ENCODE measurements at places on chromosomes 3 and 15. TPM values are rescaled to one million over a fixed set of nuclear protein-coding genes. Genes with fewer than 3 reads are reported as not detected.
A peak's percentile ranks its signal among the peaks of the same experiment; 100 is the strongest.

Gene FETUB
- not detected for total RNA-seq

Gene SYNM
- total RNA-seq, result 1,227 TPM

Gene C3orf85
- total RNA-seq, result not detected

Gene ARGFX
- not detected for total RNA-seq

Gene FRMD5
- total RNA-seq, result 0.66 TPM

GRCh38 chr3:41581700-41582099, 380.2 kb downstream of the ULK4 start:
- no peak for DNase-seq

DNA sequence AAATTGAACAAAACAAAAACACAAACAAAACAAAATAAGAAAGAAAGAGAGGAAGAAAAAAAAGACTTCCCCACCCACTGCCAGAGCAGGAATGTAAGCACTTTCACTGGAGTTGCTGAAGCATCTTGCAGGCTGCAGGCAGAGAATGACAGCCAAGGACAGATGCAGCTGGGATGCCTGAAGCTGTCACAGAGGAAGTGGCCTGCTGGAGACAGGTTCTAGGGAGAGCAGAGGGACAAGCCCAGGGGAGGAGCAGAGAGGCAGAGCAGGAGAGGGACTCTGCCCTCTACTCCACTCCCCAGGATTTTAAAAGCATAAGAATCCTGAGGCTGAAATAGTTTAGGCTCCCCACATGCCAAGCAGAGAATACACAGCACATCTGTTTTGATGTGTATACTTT, 326.2 kb downstream of the TUSC7 start:
- peak; percentile 72 for DNase-seq

GRCh38 chr3:72973031-72973723, 23.4 kb upstream of the PPP4R2 start:
- DNase-seq, result no peak

DNA sequence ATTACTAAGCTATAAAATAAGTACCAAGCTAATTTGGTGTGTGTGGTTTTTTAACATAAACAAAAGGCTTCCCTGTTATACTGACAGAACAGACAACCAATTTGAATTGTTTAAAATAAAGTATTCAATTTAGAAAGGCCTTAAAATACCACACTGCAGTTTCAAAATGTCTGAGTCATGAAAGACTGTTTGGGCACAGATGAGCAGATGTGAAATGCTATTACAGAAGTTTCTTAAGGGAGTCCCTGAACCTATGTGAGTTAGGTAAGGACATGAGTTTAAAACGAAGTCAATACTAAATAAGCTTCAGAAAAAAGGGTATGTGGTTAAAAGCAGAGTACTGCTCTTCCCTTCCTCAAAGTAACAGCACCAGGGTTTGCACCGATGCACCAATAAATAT, 69.7 kb upstream of the SETMAR start:
- DNase-seq, result no peak

DNA sequence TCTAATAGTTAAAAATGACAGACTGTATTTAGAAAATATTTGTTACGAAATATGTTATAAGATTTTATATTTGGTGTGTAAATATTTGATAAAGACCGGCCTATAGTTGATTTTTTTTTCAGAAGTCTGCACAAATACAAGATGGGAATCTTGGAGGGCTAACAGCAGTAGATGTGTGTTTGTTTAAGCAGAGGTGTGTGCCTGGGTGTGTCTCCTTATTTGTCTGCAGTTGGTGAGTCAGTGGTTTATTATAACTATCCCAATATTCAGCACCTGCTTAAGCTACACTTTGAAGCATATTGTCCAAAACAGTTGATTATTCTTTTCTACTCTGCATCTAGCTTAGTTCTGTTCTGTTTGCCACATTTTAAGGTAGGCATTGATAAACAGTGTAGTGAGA, 12.4 kb downstream of the GLCE start:
- DNase-seq, result no peak

DNA sequence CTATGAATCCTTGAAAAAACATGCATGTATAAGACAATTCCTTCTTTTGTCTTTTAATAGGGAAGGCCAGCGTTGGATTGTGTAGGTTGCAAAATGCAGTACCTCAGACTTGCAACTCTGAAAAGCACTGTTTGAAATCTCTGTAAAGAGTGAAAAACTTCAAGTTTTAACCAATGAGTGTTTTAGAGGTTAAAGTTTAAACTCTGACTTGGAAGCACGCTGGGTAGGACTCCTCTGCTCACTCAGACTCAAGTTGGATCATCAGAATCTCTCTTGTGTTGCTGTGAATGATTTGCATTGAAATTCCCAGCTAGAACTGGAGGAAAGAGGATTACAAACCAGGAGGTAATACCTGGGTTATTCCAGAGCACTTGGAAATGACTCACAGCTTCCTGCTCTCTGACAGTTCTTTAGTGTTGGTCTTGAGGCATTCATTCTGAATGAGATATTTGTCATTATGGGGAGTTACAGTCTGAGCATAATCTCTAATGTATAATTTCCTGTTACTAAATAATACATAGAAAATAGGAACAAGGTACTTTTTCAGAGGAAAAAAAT, 49.1 kb downstream of the PLS1 start:
- DNase-seq, result no peak

DNA sequence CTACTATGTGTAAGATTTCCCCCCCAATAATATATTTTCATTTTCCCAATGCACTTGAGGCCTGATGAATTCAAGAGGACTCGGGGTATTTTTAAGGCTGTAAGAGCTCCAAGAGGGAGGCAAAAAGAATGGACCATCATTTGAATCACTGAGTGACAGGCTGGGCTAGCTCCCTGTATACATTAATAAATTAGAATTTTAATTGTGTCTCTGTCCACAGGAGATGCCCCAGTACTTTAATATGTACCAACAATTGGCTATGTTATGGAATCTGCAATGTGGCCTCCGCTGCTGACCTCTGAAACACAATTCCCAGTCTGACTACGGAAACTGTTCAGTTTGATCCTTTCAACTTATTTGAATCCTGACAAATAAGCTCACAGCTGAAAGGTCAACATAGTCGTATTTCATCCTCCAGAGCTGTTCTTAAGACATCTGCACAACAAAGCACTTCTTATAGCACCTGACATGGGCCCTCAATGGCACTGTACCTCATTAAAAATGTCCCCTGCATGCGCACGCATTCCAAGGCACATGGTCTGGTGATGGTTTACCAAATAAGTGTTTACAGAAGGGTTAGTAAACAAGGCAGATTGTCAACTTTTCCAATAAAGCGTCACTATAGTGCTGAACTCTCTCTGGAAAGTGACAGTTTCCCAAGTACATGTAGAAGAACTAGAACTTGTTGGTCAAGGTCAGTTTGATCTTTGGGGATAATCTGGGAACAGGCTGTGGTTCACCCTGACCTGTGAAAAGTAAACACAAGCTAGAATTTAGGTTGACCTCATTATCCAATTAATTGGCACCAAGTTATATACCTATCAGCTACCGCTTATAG, 472.9 kb downstream of the FOXP1 start:
- no peak for DNase-seq

DNA sequence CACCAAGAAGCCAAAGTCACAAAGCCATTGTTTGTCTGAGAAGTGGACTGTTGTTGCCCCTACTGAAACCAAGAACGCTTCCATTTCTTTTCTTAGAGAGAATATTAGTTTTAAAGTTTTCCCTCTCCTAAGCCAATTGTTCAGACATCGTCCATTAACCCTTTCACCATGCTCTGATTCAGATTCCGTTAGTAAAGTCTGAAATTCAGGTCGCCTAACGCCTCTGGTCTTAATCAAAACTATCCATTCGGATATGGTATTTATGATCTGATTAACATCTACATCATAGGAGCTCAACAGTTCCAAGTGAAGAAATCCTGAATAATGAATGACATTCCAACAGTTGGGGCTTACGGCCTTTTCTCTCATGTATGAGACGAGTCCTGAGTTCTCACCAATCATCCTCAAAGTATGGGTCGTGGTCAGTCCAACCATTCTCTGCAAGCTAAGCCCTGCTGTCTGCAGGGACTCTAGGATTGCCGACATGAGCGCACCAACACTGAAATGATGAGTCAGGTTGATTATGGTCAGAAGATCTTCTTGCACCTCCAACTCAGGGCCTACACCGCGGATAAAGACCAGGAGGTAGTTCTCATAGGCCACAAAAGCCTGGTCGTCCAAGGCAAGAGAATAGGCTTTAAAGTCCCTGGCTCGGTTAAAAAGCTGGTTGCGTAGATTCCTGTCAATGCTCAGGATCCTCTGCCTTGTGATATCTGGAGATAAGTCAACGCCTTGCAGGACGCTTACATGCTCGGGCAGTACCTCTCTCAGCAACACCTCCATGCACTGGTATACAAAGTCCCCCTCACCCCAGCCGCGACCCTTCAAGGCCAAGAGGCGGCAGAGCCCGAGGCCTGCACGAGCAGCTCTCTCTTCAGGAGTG, 767 bp downstream of the EPM2AIP1 start:
- DNase-seq, result peak; percentile 71

GRCh38 chr3:158794206-158794605, 7.6 kb upstream of the MFSD1 start:
- no peak for DNase-seq

GRCh38 chr3:196486263-196486662, 17.3 kb downstream of the RNF168 start:
- no peak for DNase-seq

GRCh38 chr15:101035611-101036010, 116.5 kb downstream of the LRRK1 start:
- DNase-seq, result no peak

DNA sequence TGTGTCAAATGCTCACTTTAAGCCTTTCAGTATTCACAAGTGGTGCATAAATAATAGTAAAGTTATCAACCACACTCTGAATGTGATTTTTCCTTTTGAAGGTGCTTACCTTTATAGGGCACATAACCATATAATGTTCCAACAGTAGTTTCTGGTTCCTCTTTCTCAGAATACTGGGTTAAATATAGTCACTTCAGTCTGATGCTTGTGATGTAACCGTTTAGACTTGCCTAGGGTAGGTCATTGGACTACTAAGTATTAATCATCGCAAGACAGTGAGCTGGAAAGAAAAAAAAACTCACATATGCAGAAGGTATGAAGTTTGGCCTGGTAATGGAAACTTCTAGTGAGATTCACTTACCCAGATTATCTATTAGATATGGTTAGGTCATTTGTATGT, 1.9 kb downstream of the KBTBD8 start:
- no peak for DNase-seq

DNA sequence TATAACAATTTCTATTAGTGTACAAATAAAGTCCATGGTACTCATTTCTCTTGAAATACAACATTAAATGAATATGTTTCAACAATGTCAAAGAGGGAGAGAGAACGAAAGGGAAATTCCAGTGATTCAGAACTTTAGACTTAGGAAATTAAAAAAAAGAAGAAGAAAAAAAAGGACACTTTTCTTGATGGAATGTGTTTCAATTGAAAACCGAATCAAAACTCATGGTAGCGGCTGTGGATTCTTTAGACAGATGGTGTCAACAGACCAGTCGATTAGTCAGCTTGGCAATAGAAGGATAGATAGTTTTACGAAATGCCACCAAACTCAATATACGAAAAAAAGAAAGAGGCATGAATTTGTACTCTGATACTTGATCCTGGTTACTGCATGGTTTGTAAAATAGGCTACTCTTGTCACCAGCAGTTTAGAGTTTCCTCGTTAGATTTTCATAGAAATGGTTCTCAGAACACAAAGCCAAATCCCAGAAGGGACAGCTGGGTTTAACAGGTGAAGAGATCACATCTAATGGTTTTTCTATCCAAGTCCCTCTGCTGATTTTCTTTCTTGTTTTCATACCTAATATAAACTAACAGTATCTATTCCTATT, 793.5 kb downstream of the ROBO1 start:
- DNase-seq, result no peak

DNA sequence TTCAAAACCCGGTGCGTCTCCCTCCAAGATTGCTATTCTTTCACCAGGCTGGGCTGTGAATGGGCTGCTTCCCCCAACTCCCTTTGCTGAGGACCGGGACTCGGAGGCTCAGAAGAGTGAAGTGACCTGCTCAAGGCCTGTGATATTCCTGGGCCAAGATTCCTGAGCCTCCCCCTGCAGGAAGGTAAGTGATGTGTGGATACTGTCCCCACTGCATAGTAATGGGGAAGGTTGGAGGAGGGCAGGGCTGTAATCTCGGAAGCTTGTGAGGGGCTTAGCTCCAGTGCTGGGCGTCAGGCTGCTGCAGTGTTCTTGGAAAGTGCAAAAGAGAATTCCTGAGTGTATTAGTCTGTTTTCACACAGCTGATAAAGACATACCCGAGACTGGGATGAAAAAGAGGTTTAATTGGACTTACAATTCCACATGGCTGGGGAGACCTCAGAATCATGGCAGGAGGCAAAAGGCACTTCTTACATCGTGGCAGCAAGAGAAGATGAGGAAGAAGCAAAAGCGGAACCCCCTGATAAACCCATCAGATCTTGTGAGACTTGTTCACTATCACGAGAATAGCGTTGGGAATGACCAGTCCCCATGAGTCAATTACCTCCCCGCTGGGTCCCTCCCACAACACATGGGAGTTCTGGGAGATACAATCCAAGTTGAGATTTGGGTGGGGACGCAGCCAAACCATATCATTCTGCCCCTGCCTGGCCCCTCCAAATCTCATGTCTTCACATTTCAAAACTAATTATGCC, 67.6 kb downstream of the EFCAB12 start:
- no peak for DNase-seq

- DNase-seq, result no peak
Measured at GRCh38 chr3:10437272-10437994, 68.0 kb downstream of the ATP2B2 start.

DNA sequence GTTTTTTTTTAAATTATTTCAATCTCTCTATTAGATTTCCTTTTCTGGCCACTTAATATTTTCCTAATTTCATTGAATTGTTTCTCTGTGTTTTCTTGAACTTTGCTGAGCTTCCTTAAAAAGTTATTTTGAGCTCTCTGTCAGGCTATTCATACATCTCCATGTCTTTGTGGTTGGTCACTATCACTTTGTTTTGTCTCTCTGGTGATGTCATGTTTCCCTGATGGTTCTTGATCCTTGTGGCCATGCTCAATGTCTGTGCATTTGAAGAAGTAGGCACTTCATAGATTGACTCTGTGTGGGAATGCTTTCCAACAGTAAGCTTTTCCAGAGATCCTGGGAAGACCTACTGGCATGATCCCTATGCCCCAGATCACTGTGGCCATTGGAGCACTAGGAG, 18.6 kb downstream of the CD200R1 start:
- no peak for DNase-seq
